ENCODE measurements at places on chromosomes 5 and 9. TPM values are rescaled to one million over a fixed set of nuclear protein-coding genes. Genes with fewer than 3 reads are reported as not detected.

TESK1 gene
- 41.9 TPM for total RNA-seq

CERCAM gene
- 48.6 TPM for total RNA-seq

SMIM32 gene
- not detected for total RNA-seq

CCL27 gene
- not detected for total RNA-seq

ZNF300 gene
- total RNA-seq: 9.3 TPM

IL9 gene
- total RNA-seq: not detected

RMRP gene
- total RNA-seq: 6,322 TPM

SLC22A4 gene
- total RNA-seq: 4.3 TPM

PCDHB13 gene
- total RNA-seq: 5.5 TPM

KIF12 gene
- 0.78 TPM for total RNA-seq

JAKMIP2 gene
- 1.2 TPM for total RNA-seq

CDH9 gene
- not detected for total RNA-seq

NR4A3 gene
- 39.3 TPM for total RNA-seq

CMBL gene
- 7.3 TPM for total RNA-seq

LEAP2 gene
- 1.3 TPM for total RNA-seq

ANKS6 gene
- 28.1 TPM for total RNA-seq

ADAM19 gene
- 2.9 TPM for total RNA-seq

NRARP gene
- total RNA-seq: 1.3 TPM

PRLR gene
- 12.4 TPM for total RNA-seq

TEX48 gene
- total RNA-seq: not detected

RANBP6 gene
- 15.6 TPM for total RNA-seq

GPX3 gene
- total RNA-seq: 195 TPM

RNF208 gene
- not detected for total RNA-seq

All from ovary (tissue), 10 donors.